ENCODE measurements at places on chromosomes 11 and 22. TPM values are rescaled to one million over a fixed set of nuclear protein-coding genes. Genes with fewer than 3 reads are reported as not detected.
A peak's percentile ranks its signal among the peaks of the same experiment; 100 is the strongest.

The PAK1 gene
- total RNA-seq, result 15.2 TPM

DNA sequence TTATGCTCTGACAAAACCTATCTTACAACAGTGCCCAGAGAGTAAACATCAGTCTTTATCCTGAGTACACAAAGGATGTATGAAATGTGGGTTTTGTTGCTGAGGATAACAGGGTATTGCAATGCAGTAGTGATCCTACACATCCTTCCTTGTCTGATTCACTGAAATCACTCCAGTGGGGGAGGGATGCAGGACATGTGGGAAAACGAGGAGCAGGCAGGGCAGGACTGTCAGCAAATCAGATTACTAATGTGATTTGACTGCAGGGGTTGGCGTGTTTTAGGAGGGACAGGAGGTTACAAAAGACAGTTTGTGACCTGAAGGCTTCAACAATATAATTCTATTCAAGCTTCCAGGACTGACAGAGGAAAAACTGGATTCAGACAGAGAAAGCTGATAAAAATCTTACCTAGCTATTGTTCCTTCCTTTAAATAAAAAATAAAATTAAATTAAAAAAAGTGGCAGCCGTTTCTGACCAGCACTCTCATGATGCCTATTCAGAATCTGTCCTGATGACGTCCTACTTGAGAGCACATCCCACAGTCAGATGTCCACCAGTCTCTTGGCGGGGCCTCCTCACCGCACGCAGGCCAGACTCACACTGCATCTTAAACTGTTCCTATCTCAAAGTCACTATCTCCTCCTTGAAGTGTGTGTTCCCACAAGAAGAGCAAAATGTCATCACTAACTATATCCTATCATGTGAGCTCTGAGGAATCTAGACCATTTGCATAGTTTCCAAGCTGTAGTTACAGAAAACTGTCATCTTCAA is 50.6 kb upstream of the MN1 start:
- DNase-seq, result no peak
- H3K4me3 ChIP-seq, result no peak overlapping the region
- peaks cover 66% of the 10 kb centered on the region for H3K36me3 ChIP-seq
- H3K27me3 ChIP-seq, result no peaks in the 10 kb centered on the region
- H3K4me1 ChIP-seq, result no peaks in the 10 kb centered on the region

The PRR33 gene
- total RNA-seq, result not detected

GRCh38 chr22:36191106-36191836 is 10.3 kb downstream of the APOL4 start:
- H3K27me3 ChIP-seq, result no peaks in the 10 kb centered on the region
- H3K27ac ChIP-seq, result peak overlapping the region; percentile 79
- no peaks in the 10 kb centered on the region for H3K36me3 ChIP-seq
- H3K4me1 ChIP-seq, result no peaks in the 10 kb centered on the region

The OR10D3 gene
- not detected for total RNA-seq

The P2RY6 gene
- total RNA-seq, result 1.9 TPM

DNA sequence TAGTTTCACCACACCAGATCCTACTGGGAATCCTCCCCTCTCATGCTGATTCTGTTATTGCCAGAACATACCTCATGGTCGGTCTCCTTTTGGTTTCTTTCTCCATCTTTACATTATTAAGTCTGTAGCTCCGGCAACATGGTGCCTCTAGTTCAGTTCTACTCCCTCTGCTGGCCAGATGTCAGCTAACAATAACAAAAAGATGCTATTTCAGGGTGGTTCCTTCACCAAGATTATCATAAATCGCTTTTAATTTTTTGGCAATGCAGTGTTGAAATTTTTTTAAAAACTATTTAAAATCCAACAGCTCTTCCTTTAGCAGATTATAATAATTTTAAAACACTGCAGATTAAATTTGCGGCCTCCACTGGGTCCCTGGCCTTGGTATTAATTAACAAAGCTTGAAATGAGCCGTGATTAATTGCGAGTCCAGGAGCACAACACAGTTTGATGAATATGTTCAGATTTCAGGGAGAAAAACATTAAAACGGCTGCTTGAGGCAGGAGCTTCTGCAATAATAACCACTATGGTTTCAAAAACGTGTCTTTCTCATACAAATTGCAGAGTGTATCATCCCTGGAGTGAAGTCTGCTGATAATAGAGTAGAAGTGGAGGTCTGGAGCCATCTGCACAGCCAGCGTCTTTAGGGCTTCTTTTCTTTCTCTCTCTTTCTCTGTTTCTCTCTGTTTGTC is 492.9 kb upstream of the KIRREL3 start:
- no peak for DNase-seq
- no peak overlapping the region for H3K27ac ChIP-seq
- no peaks in the 10 kb centered on the region for H3K27me3 ChIP-seq
- H3K36me3 ChIP-seq, result no peaks in the 10 kb centered on the region

DNA sequence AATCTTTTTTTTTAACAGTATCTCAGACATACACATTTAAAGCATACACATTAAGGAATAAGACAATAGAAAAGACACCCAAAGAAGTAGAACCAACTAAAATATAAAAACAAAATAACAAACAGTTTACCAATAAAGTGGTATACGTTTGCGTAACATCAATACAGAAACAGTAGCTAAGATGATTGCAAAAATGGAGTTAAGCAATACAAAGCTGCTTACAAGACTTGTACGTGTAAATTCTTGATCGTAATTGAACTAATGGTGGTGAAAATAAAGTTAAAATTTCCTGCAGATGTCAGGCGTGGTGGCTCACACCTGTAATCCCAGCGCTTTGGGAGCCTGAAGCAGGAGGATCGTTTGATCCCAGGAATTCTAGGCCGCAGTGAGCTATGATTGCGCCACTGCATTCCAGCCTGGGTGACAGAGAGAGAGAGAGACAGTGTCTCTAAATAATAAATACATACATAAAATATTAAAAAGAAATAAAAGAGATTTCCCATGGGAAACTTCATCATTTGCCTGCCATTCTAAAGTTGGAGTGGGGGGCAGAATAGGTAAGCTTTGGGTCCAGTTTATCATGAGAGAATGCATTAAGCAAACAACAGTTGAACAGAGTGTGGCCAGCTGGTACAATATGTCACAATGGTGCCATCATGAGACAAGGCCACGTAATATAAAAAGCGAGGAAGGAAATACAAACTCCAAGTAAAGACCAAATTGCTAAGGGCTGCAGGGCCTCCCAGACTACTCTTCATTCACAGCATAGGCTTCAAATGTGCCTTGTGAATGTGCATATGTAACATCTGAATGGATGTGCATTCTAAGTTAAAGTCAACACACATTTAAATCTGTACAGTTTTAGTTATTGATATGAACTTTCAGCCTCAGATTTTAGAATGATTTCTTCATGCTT is 38.9 kb upstream of the EED start:
- H3K4me3 ChIP-seq, result no peak overlapping the region
- no peak for DNase-seq
- H3K4me1 ChIP-seq, result no peaks in the 10 kb centered on the region
- no peaks in the 10 kb centered on the region for H3K36me3 ChIP-seq
- no peaks in the 10 kb centered on the region for H3K27me3 ChIP-seq

DNA sequence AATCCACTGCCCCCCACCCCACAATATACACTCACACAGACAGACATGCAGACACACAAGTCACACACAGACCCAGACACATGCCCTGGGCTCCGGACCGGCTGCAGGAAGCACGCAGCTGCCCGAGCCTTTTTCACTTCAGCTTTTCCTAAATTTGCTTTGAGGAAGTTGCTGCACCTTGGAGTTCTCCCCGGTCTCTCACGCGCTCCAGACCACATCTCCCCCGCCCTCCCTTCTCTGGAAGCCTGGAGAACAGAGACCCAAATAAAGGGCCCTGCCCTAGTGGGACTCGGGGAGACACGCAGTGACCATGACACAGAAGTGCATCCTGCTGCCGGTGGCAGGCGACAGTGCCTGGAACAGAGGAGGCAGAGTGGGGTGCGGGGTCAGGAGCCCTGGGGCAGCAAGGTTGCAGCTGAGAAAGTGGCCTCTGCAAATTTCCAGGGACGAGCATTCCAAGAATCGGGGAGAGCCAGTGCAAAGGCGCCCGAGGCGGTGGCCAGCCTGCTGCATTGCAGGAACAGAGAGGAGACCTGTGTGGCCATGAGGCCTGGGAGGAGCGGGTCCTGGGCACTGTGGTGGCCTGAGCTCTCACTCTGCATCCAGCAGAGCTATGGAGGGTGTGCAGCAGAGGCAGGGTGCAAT is 19.1 kb downstream of the RPL3 start:
- DNase-seq, result peak; percentile 77
- no peaks in the 10 kb centered on the region for H3K36me3 ChIP-seq
- peak overlapping the region; percentile 49 for H3K27ac ChIP-seq
- H3K4me1 ChIP-seq, result peaks cover 52% of the 10 kb centered on the region
- peak overlapping the region; percentile 28 for H3K4me3 ChIP-seq

DNA sequence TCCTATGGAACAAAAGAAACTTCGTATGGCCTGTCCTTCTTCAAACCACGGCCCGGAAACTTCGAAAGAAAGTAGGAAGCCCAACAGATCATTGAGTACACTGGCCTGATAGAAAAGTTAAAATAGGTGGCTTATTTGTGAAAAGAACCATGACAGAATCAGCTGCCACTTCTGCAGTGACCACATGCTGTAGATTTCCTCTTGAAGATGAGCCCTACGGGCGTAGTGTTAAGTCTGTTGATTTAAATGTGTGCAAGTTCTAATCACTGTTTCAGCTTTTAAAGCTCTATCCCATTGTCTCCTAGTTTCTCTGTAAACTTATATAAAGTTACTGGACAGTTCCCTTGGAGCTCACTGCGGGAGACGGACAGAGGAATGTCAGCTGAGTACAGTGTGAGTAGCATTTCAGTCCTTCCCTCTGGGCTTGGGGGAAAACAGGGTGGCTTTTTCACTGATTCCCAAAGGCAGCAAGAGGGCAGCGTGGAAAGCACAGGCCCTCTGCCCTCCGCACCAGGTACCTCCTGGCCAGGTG is 17.8 kb downstream of the SAMM50 start:
- H3K36me3 ChIP-seq, result peaks cover 81% of the 10 kb centered on the region
- H3K27ac ChIP-seq, result no peak overlapping the region
- no peak for DNase-seq
- no peak overlapping the region for H3K4me3 ChIP-seq
- no peaks in the 10 kb centered on the region for H3K4me1 ChIP-seq
- no peaks in the 10 kb centered on the region for H3K27me3 ChIP-seq

The CLDN25 gene
- total RNA-seq, result not detected

- DNase-seq, result no peak
- H3K27me3 ChIP-seq, result no peaks in the 10 kb centered on the region
- peak overlapping the region; percentile 85 for H3K4me3 ChIP-seq
Measured at GRCh38 chr22:31211482-31211861, 626 bp upstream of the LIMK2 start.

DNA sequence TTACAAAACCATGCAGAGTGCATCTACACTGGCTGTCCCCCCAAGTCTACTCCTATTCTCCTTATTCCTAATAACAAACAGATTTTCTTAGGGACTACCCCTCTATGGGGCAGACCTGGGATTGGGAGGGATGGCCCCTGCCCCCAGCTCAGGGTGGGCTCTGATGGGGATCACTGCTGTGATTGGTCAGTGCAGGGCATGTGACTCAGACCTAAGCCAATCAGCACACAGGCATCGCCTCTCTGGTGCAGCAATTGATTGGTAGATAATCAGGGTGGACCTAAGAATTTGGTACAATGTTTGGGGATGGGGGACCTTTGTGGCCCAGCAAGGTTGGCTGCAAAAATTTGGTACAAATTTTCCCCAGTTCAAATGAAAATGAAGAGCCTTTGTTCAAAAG is 57.2 kb upstream of the SHANK2 start:
- H3K4me3 ChIP-seq, result no peak overlapping the region
- no peaks in the 10 kb centered on the region for H3K27me3 ChIP-seq
- H3K27ac ChIP-seq, result no peak overlapping the region
- H3K4me1 ChIP-seq, result no peaks in the 10 kb centered on the region
- DNase-seq, result peak; percentile 26

DNA sequence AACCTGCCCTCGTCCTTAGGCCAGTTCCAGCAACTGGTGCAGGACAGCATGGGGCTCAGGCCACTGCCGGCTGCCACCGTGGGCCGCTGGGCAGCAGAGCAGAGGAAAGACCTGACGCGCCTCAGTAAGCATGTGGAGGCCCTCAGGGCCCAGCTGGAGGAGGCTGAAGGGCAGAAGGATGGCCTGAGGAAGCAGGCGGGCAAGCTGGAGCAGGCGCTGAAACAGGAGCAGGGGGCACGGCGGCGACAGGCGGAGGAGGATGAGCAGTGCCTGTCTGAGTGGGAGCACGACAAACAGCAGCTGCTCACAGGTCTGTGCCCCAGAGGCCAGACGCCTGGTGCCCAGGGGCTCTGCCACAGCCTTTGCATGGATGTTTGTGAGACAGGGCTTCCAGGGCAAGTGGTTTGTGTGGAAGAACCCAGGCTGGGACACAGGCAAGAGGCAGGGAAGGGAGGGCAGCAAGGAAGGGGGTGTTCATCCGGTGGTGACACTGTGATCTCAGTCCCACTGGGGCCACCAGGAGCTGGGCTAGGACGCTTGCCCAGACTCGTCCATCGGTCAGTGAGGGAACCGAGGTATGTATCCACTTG is 13.9 kb downstream of the CCDC157 start:
- H3K4me1 ChIP-seq, result peaks cover 7% of the 10 kb centered on the region
- no peak for DNase-seq
- H3K27me3 ChIP-seq, result no peaks in the 10 kb centered on the region
- H3K36me3 ChIP-seq, result no peaks in the 10 kb centered on the region
- no peak overlapping the region for H3K27ac ChIP-seq
